ENCODE measurements at places on chromosomes 7 and 10.

- no peak for DNase-seq
Observed at GRCh38 chr7:938546-939185, 15.8 kb downstream of the ADAP1 start.

DNA sequence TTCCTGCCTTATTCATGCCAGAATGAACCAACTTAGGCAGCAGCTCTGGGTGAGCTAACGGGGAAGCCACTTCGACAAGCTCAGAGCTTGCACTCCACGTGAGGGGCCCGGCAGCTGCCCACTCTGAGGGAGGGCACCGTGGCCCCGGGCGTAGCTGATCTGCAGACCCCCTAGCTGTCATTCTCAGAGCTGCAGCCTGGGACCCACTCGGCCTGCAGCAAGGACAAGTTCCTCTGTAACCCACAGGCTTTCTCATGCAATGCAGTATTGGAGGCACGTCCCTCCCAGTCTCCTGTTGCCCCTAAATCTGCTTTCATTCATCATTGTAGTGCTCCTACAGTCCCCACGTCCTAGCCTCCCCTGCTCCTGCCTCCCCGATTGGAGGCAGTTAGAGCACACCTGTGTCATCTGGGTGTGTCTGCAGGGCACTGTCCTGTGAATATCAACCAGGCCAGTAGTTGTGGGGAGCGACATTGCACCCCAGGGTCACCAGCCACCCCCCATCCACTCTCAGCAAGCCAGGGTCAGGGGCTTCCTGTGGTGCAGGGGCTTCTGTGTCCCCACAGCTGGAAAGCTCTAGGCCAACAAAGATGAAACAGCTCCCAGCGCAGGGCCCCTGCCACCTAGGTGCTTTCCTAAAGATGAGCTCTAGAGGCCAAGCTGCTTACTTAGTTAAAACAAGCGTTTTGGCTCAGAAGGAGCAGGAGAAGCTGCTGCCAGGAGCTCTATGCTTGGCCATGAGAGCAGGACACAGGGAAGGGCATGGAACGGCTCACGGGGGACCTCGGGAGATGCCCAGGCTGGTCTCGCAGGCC, 333.6 kb downstream of the ADARB2 start:
- DNase-seq: no peak

GRCh38 chr7:107528461-107528860, 35.3 kb downstream of the COG5 start:
- no peak for DNase-seq

- no peak for DNase-seq
Observed at GRCh38 chr7:118350260-118350659, 125.8 kb downstream of the ANKRD7 start.

DNA sequence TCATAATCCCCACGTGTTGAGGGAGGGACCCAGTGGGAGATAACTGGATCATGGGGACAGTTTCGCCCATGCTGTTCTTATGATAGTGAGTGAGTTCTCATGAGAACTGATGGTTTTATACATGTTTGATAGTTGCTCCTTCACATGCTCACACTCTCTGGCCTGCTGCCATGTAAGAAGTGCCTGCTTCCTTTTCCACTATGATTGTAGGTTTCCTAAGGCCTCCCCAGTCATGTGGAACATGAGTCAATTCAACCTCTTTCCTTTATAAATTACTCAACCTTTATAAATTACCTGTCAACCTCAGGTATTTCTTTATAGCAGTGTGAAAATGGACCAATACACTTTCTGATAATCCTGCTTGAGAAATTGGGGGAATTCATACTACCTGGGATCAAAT, 80.2 kb downstream of the ZNF37A start:
- DNase-seq: no peak

- DNase-seq: no peak
Observed at GRCh38 chr10:1538121-1538520, 199.2 kb downstream of the ADARB2 start.

- no peak for DNase-seq
Observed at GRCh38 chr10:50510517-50511473, 113.0 kb downstream of the SGMS1 start.

GRCh38 chr7:42624471-42624870, 287.4 kb downstream of the C7orf25 start:
- no peak for DNase-seq

DNA sequence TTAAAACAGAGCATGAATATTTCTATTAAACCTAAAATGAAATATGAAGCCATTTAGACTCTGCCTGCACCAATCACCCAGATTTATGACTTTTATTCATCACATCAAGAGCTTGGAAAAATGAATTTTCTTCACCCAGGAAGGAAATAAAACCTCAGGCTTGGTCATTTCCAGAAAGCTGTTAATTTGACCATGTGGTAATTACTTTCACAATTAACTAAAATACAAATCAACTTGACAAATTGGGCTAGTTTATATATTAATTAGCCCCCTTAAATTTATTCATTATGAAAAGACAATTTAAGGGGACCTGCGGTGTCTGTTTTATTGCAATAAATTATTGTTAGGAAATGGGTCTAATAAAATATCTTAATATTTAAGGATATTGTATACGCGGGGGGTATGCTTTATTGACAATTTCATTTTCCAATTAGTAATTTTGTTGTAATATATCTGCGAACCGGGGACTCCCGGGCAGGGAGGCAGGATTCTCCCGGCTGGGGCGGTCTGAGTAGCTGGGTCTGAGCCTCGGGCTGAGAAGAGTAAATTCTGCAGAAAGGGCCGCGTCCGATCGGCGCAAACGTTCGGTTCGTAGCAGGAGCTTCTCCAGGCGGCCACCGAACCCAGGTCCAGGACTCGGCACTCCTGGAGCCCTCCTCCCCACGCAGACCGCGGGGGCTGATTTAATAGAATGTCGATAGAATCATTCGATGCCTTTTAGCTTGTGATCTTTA, 9.4 kb upstream of the MNX1 start:
- no peak for DNase-seq

GRCh38 chr7:30671793-30672465, 10.3 kb downstream of the CRHR2 start:
- DNase-seq: no peak

DNA sequence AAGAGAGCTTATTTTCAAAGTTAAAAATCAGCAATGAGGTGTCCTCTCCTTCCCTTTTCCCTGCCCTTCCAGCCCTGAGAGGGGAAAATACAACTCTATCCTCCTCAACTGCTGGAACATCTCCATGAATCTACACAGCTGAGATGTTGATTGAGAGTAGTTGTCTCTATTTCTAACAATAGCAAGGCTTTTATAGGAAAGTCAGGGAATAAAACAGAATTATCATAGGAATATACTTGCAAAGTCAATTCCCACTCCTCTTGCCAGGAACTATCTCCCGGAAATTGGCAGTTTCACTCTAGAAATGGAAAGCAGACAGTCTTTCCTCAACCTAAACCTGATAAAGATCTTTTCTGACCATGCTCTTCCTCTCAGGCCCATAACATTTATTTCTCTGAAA, 8.8 kb downstream of the HGF start:
- DNase-seq: no peak

- DNase-seq: no peak
Observed at GRCh38 chr7:124942399-124942798, 12.8 kb upstream of the POT1 start.

- no peak for DNase-seq
Observed at GRCh38 chr10:37854626-37855025, 2.8 kb downstream of the ZNF248 start.

- no peak for DNase-seq
Observed at GRCh38 chr7:47451851-47452205, 130.1 kb downstream of the TNS3 start.

DNA sequence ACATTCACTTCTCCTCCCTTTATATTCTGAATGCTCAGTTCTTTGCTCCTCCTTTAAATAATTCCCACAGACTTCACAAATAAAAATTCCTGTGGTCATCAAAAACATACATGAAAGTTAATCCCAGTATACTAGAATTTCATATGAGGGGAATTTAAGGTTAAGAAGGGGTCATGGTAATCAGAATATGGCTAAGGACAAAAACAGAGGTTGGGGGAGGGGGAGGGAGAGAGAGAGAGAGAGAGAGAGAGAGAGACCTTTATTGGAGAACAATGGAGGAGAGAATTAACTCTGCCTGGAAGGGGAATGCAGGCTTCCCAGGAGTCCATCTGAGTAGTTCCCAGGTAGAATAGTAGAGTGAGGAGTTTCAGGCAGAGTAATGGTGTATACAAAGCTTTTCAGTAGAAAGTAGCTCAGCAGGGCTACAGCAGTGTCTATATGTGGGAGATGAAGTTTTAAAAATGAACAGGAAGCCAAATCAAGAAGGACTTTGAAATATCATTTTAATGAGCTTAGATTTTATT, 5.2 kb upstream of the CUBN start:
- no peak for DNase-seq
